Colonic mucosa (tissue), 4 donors: ENCODE measurements at places on chromosomes 1 and 21. TPM values are rescaled to one million over a fixed set of nuclear protein-coding genes. Genes with fewer than 3 reads are reported as not detected.
A peak's percentile ranks its signal among the peaks of the same experiment; 100 is the strongest.

CADM3 gene
- total RNA-seq, result 2.7 TPM

CHODL gene
- total RNA-seq, result 0.52 TPM

- no peak for DNase-seq
These were observed 15.4 kb downstream of the KCNJ15 start for GRCh38 chr21:38272215-38272614.

- no peak for DNase-seq
These were observed 263.4 kb downstream of the TTLL7 start for GRCh38 chr1:83735526-83735925.

- DNase-seq, result no peak
These were observed 187.0 kb upstream of the ESRRG start for GRCh38 chr1:216910081-216910840.

DNA sequence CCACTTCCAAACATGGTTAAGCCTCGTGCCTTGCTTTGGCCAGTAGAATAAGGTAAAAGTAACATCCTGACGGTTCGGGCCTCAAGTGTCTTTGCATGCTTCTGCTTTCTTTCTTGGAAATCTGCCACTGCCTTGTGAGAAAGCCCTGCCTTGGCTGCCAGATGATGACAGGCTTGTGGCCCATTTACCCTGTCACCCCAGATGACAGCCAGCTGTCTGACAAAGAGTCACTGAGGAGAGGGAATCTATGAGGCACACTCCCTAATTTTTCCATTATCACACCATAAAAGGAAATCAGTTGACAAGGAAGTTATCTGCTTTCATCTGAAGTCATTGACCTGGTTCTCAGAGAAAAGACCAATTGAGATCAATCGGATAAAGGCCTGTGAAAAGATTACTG is 199.8 kb downstream of the USH2A start:
- DNase-seq, result no peak

GRCh38 chr1:236997882-236998281 is 6.4 kb downstream of the MT1HL1 start:
- no peak for DNase-seq

DNA sequence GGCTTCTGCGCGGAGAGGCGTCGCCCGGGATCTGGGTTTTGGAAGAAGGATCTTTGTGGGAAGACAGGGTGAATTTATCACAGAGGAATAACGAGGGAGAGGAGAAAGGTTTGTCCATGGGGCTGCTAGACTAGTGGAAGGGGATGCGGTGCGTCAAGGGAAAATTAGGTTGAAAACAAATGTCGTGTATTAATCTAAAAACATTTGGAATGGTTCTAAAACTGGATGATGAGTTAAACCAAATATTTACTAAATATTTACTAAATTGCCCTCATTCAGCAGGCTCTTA is 647 bp downstream of the RO60 start:
- no peak for DNase-seq

DNA sequence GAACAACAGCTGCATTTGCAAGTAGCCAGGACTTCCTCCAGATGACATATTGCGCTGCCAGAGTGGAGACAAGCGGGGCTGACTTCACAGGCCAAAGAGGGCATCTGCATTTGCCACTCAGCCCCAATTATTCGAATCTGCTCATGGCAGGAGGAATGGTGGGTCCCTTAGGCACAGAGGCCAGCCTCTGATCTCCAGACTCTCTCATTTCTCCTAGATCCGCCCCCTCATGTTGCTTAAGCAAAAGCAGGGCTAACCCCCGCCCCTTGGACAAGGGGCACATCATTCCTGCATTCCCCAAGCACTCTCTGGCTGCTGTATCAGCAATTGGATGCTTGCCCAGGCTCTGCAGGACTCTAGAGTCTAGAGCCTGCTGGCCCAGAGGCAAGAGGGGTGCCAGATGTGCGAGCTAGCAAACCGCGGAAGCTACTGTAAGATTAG is 262.4 kb downstream of the ST6GALNAC3 start:
- DNase-seq, result peak; percentile 29
